CD4-positive, alpha-beta T cell (primary cell): ENCODE measurements at places on chromosomes 3 and 15.
A peak's percentile ranks its signal among the peaks of the same experiment; 100 is the strongest.

DNA sequence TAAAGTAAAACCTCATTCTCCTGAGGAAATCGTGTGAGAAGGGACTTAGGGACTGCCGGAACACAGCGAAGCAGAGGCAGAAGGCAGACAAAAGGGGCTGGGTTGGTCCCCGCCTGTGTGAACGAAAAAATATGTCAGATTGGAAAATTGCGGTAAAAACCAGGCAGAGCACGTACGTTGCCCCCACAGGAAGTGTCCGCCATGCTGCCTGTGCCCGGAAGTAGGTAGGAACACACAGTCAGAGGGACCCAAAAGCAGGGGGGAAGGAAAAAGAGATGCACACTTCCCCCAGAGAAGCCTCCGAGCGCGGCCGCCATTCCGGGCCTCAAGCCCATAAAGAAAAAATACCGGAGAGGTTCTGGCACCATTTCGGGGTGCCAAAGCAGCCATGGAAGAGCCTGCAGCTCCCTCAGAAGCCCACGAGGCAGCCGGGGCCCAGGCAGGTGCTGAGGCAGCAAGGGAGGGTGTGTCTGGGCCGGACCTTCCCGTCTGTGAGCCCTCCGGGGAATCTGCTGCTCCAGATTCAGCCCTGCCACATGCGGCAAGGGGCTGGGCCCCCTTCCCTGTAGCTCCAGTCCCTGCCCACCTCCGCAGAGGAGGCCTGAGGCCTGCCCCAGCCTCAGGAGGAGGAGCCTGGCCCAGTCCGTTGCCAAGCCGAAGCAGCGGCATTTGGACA lies at the start of gene MKRN3:
TSS of gene MKRN3 (plus strand) at position 280 of the 676 bp plus-strand sequence. CDS start at position 389, 109 bp downstream.
- DNase-seq: peak; percentile 45

GRCh38 chr3:36796161-36796560 lies 31.8 kb upstream of the DCLK3 start:
- DNase-seq: no peak

GRCh38 chr3:148008591-148008990 lies 599.4 kb downstream of the ZIC1 start:
- no peak for DNase-seq

DNA sequence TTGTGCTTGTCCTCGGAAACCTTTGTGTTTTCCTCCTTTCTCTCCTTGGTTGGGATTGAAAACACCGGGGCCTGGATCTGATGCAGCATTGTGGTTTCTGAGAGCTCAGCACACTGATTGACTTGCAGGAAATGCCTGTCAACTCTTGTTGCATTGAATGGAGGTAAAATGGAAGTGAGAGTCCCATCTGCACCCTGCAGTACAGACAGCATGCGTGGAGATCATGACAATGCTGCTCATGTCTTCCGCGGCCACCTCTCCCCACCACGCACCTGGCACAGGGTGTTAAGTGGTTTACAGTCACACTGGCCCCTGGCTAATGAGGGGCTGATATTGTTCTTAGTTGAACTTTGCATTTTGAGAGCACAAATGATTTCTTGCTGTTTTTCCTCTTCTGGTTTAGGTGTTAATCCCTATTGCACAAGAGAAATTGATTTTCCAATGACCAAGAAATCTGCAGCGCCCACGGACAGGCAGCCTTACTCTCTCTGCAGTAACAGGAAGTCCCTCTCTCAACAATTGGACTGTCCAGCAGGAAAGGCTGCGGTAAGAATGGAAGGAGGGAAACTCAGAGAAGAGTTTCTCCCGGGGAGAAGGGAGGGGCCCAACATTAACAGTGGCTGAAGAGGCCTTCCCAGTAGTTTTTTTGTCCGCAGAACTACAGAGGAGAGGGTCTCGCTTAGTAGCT lies 58.5 kb downstream of the STARD5 start:
- no peak for DNase-seq

DNA sequence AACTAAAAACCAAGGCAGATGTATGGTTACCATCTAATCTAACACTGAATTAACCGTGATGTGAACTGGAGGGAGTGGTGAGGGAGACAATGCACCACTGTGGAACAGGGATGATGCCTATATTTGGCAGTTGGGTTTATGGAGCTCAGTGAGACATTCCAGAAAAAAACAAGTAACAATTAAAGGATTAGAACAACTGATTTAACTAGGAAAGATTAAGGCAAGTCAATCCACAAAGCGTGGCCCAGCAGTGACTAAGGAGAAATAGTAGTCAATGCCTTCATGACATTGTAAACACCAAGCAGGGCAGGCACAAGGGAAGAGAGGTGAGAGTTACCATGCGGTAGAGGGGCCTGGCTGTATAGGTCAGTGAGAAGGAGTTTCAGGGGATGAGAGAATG lies 38.1 kb downstream of the CHAC1 start:
- no peak for DNase-seq

DNA sequence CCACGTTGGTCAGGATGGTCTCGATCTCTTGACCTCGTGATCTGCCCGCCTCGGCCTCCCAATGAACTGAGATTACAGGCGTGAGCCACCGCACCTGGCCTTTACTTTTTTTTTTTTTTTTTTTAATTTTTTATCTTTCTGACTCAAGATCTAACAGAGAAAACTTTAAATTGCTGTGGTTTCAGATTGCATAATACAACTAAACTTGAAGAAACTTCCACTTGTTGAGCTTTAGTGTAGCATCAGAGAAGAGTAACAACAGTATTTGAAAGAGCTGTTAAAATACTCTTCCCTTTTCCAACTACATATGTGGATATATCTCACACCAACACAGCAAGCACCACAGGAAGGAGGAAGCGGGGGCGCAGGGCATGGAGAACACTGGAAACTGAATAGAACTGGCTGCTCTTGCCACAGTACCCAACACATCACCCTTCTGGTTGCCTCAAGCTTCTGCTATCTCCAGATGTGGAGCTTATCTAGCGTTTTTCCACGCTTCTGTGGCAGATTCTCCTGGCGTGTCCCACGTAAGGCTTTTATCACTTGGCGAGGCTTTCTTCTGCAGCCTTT lies 45.4 kb downstream of the MAP6D1 start:
- DNase-seq: no peak

- DNase-seq: no peak
These were observed 191.2 kb upstream of the CBLB start for GRCh38 chr3:106059953-106060517.

- DNase-seq: no peak
These were observed 97.1 kb downstream of the RBPMS2 start for GRCh38 chr15:64678126-64678819.

- no peak for DNase-seq
These were observed 380.3 kb upstream of the CBLB start for GRCh38 chr3:106249159-106249558.

DNA sequence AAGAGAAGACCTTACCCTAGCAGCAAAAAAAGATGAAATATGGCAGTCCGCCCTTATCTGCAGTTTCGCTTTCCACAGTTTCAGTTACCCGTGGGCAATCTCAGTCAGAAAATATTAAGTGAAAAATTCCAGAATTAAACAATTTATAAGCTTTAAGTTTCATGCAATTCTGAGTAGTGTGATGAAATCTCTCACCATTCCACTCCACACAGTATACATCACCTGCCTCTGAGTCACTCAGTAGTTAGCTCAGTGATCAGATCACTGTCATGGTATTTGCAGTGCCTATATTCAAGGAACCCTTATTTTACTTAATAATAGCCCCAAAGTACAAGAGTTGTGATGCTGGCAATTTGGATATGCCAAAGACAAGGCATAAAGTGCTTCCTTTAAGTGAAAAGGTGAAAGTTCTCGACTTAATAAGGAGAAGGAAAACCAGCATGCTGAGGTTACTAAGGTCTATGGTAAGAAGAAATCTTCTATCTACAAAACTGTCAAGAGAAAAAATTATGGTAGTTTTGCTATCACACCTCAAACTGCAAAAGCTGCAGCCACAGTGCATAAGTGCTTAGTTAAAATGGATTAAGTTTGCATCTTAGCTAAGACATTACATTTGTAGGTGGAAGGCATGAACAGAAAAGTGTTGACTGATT lies 48.1 kb downstream of the HSPBAP1 start:
- no peak for DNase-seq

GRCh38 chr15:100309109-100310040 lies 32.4 kb downstream of the ADAMTS17 start:
- no peak for DNase-seq

DNA sequence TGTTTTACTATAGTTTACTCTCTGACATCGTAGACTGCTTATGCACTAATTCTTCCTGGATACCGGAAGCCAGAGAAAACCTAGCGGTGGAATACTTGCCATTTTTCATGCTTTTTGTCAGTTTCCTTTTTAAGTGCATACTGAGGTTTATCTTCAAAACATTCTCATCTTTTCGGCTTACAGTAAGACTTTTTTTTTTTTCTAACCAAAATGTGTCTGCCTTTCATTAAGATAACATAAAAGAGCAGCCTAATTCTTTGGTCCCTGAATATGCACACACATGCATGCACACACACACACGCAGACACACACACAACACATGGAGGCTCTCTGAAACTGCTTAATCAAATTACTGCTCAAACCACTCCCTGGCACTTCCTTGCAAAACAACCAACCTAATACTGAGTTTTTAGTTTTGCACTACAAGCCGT lies 1.3 kb downstream of the ZNF445 start:
- peak; percentile 18 for DNase-seq

DNA sequence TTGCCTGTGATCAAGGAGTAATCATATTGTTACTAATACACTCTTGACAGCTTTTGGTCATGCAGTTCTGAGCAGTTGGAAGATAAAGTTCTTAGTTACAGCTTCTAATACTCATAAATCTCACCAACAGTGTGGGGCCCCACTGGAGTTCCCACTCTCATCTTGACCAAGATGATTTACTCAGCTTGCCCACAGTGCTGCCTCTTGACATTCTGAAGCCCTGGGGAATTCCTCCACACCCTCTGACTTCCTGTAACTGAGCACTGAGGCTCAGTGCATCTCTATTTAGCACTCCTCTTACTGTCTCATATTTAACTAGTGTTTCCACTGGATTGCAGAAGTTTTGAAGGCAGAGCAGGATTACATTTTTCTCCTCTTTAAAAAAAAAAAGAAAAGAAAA lies 1.9 kb upstream of the ARL6IP5 start:
- peak; percentile 85 for DNase-seq

- DNase-seq: no peak
These were observed 24.7 kb downstream of the MINDY2 start for GRCh38 chr15:58795825-58796224.

DNA sequence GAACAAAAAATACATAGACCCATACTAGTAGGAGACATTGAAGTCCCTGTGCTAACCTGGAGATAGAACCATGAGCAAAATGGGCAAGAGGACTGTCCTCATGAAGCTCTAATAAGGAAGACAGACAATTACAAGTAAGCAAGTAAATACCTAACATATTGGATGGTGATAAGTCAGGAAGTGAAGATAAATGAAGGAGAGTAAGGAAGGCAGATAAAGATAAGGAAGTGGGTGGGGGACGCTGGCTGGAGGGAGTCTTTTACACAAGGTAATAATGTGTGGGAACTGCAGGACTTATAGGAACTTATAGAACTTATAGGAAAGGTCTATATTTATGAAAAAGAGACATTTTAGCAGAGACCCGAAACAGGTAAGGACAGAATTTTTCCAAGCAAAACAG lies 148.9 kb upstream of the ABI3BP start:
- DNase-seq: no peak
